ENCODE measurements at places on chromosomes 6 and 20.

DNA sequence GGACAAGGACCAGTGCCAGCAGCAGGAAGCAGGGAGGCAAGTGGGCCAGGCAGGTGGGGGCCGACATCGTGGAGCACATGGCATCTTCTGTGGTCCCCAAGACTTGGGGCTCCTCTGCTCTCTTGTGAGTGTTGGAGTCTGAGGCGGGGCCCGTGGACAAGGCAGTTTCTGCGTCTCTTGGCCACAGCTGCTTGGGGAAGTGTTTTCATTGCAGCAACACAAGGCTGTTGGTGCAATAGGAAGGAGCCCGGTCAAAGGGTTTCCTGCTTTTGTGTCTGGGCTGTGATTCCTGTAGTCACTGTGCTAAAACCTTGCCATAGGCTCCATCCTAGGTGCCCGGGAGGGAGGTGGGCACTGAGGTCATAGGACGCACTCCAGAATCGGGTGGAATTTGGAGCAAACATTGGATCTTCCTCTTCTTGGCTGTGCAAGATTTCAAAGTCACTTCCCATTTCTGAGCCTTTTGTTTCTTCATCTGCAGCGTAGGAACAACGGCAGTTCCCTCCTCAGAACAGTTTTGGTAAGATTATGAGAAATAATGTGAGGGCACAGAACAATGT is at the start of gene SIRPB2:
Gene SIRPB2, minus strand, starts transcription at position 140 of the 560 bp plus-strand sequence. Its CDS starts 61 bp downstream, at position 79.
- no peak for DNase-seq

- DNase-seq = no peak
These were observed 107.9 kb upstream of the CARMIL1 start for GRCh38 chr6:25171301-25171700.

GRCh38 chr6:90414352-90414751 is 117.7 kb upstream of the BACH2 start:
- DNase-seq = no peak

GRCh38 chr6:4124351-4124750 is 11.0 kb downstream of the ECI2 start:
- no peak for DNase-seq

DNA sequence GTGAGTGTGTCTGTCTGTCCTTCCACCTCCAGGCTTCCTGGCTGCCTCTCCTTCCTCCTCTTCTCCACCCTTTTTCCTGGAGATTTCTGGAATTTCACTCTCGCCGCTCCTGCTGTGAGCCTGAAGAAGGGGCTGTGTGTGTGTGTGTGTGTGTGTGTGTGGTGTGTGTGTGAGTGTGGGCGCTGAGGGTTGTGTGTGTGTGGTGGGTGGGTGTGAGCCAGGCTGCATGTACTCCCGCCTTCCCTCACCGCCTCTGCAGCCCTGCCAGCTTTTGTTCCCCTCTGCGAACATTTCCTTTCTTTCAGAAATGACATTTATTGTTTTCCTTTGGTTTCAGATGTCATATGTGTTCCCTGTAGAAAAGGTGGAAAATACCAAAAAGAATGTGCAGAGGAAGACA is 76.0 kb downstream of the SRC start:
- no peak for DNase-seq

GRCh38 chr6:99446076-99446475 is 21.0 kb upstream of the PNISR start:
- no peak for DNase-seq

GRCh38 chr6:143187238-143187923 is 126.7 kb downstream of the AIG1 start:
- DNase-seq = no peak

GRCh38 chr6:156585859-156586258 is 191.3 kb upstream of the ARID1B start:
- no peak for DNase-seq

DNA sequence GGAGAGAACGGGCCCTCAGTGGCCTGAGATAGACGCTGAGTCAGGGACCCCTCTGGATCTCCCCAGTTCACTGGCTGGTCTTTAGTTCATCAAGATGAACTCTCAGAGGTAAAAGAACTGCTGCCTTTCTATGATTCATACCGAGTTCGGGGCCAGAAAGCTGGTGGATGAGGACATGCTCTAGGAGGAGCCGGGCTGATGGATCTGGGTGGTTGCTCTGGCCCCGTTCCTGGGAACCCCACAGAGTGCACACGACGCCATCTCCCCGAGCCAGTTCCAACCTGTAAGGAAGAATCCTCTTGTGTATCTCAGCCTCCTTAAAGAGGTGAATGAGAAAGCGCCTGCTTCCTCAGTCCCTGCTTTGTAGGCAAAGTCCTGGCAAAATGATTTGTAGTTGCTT is 142.6 kb upstream of the PDE10A start:
- no peak for DNase-seq

GRCh38 chr20:62707921-62708521 is 615 bp upstream of the NTSR1 start:
- no peak for DNase-seq

DNA sequence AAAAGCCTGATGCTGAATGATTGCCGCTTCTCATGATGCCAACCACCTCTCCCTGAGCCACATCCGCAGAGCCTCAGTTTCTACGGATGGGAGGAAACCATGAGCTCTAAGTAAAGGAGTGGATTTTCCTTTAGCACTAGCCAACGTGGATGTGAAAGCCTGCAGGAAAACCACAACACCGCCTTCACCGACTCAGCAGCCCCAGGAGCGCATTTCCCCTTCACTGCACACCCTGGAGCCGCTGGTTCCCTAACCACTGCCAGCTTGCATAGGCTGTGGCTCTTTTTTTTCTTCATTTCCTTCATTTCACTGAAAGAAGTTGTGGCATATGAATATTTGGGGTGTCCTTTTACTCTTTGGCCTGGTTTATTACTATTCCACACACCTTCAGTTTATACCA is 50.5 kb upstream of the SSTR4 start:
- no peak for DNase-seq

GRCh38 chr6:37483917-37484785 is 15.5 kb downstream of the CCDC167 start:
- peak; percentile 79 for DNase-seq

GRCh38 chr6:82619573-82619972 is 256.0 kb downstream of the TPBG start:
- DNase-seq = no peak

DNA sequence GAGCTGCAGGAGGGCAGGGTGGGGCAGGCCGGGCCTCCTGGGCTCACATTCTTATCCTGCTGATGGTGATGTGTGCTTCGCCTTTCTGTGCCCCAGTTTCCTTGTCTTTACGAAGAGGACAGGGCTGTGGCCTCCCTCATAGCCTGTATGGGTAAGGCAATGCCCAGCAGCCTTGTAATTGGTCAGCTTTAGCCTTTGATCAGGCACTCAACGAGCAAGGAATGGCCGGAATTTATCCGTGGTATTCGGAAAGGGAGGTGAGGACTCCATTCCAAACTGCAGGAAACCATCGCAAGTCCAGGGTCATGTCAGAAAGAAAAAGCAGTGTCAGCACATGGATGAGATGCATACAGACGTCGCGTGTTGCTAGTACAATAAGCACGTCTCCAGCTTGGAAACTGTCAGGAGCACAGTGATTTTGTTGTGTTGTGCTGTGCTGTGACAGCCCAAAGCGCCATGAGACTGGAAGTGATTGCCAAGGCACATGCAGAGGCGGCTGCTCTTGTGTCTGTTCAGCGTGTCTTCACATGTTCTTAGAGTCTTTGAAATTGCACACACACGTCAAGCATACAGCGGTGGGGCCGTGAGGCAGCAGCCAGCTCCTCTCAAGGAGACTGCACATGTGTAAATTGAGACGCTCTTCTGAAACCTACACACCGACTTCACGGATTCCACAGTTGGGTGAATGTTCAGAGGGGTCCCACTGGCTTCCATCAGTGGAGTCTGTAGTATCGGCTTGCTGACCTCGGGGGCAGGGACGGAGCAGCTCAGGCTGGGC is 6.2 kb downstream of the SS18L1 start:
- no peak for DNase-seq

- no peak for DNase-seq
These were observed 13.0 kb upstream of the NRM start for GRCh38 chr6:30703821-30704220.

GRCh38 chr20:49397525-49397924 is 84.9 kb downstream of the KCNB1 start:
- no peak for DNase-seq

- DNase-seq = no peak
These were observed 151.2 kb downstream of the UNC5CL start for GRCh38 chr6:40887792-40888340.

GRCh38 chr20:61745397-61746146 is 320.1 kb downstream of the TAF4 start:
- no peak for DNase-seq

GRCh38 chr6:16277101-16277981 is 39.0 kb downstream of the GMPR start:
- no peak for DNase-seq

DNA sequence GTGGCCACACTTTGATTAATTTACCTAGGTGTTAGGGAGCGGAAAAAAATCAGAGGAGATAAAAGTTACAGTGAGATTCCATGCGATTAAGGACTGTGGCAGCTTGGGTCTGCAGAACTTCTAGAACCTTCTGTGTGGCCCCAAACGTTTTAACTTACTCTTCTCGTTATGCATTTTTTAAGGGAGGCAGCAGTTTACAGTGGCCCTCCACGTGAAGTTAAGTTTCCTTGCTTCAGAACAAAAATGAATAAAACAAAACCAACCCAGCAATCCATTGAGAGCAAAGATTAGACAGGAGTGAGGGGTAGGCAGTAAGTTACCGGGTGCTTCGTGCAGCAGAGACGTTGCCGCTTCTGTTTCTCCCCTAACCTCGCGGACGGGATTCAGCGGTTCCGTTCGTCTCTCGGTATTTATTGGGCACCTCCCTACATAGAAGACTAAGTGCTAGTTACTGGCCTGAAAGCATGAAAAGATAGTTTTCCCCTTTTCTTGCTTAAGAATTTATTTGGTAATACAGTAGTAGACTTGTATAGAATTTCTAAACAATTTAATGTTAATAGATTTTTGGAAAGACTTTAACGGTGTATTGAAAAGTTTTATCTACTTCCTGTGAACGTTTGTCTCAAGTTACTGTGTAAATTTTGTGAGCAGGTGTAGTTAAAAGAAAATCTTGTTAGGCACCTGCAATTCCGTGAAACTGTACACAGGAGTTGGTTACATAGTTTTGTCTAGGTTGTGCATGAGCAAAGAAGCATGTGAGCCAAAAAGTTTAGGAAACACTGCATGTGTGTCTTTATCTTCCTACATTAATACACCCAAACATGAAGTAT is 1.1 kb downstream of the BAG2 start:
- DNase-seq = no peak

- no peak for DNase-seq
These were observed 42.6 kb upstream of the IFNGR1 start for GRCh38 chr6:137261761-137262160.

DNA sequence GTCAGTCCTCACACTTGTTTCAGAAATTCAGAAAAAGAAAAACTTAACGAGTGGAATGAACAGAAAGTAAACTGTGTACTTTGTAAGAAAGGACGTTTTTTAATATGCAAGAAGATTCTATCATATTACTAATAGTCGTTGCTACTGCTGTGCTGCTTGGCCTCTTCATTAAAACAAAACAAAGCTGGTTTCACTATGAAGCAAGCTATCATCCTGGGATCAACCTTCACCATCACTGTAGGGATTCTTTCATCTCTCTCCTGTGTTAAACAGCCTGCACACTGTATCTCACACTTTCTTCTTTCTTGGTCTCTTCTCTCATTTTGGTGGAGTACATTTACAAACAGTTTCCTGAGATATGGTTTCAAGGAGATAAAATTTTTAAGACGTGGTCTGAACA is 284.2 kb downstream of the BTBD9 start:
- no peak for DNase-seq

- DNase-seq = no peak
These were observed 13.1 kb downstream of the RIOK1 start for GRCh38 chr6:7402716-7403115.

GRCh38 chr6:163776906-163777686 is 362.6 kb downstream of the QKI start:
- DNase-seq = no peak

GRCh38 chr6:16704401-16705045 is 56.7 kb downstream of the ATXN1 start:
- no peak for DNase-seq

DNA sequence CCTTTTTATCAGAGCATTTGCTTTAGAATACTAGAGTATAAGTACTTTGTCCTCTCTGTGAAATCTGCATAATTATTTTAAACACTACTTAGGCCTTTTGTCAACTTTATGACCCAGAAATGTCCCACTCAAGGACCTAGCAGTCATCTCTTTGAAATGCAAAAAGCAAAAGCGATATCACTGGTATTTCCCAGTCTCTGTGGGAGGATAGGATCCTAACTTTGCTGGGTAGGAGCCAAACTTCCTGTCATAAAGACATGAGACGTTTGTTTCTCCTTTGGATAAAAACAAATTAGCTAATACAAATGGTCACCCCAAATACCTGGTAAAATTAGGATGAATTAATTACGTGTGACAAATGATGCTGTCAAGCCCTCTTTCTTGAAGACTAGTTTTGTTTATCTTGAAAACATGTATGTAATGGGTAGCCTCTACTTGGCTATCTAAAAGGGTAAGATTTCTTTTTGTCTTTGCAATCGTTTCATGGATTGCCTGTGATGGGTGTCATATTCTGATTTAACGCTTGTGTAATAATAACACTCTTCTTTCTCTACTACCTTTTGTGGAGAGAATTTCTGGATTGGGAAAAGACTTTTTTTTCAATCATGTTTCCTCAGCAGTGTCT is 36.2 kb downstream of the DCDC2 start:
- no peak for DNase-seq

GRCh38 chr6:10759312-10759839 is 11.8 kb downstream of the TMEM14B start:
- DNase-seq = no peak

DNA sequence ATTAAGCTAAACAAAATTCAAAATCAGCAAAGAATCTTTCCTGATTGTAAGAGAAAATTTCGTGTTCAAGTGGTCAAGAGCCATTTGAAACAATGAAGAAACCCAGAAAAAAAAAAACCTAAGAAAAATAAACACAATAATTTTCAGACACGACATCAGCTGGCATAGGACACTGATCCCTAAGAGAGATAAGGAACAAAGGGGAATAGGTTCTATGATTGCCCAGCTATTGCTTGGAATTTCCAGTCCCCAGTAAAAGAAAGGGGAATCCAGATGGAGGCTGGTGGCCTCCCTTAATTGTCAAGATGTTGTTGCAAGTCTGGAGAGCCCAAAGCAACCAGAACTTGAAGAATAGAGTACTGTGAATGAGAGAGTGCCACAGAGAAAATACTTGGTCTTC is 48.5 kb downstream of the COL12A1 start:
- no peak for DNase-seq

DNA sequence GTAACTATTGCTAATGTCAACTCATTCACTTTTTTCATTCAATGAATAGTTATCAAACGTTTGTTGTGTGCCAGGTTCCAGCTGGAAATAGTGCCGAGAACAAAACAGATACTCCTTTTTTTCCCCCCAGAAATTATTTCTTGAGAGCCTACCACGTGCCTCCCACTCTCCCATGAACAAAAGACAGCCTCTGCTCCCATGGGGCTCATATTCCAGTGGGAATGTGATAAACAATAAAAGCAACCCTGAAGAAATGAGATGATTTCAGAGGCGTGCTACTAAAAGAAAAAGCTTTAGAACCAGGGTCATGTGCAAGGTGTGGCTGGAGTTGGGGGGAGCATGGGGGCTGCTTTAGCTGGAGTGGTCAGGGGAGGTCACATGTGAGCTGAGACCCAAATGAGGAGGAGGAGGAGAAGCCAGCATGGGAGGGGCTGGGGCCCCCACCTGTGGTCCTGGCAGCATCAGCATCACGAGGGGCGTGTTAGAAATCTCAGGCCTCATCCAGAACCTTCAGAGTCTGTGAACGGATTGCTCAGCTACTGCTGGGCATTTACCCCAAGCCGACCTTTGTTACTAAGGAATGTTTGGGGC is 157.4 kb downstream of the EYA2 start:
- DNase-seq = no peak

GRCh38 chr6:99369533-99369932 is 20.1 kb upstream of the FAXC start:
- no peak for DNase-seq
